ENCODE measurements at places on chromosomes 12 and 14.

- no peak for DNase-seq
Observed at GRCh38 chr12:59041241-59042121, 121.2 kb upstream of the LRIG3 start.

DNA sequence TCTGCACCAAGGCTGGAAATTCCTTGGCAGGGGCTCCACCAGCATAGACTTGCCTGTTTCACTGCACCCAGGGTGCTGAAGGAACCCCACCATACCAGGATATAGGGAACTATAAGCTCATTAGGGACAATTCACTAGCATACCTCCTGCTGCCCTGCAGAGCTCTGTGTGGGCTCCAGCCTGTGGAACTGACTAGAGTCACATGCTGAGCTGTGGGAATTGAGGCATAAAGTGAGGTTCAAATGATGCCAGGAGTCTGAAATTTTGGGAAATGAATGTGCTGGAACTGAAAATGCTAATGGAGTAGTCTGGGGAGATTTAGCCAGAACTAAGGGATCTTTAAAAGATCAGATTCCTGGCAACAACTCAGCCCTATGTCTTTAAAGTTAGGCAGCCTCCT is 7.3 kb upstream of the EMP1 start:
- DNase-seq: no peak

DNA sequence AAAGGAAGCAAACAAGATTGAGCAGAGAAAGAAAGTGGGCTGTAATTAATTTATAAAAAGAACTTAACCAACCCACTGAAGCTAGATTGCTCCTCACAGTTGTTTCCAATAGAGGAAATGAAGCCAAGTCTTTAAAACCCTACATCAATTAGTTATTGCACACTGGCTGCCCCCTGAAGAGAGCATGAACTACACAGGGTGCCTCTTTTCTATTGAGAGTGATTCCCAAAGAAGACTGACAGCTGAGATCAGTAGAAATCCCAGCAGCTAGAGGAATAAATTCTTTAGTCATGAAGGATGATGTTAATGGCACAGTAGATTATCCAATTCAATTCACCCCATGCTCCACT is 8.6 kb upstream of the USP15 start:
- DNase-seq: no peak

GRCh38 chr12:34311337-34311736 is 289.0 kb downstream of the ALG10 start:
- DNase-seq: no peak

GRCh38 chr12:44960856-44961255 is 84.7 kb upstream of the NELL2 start:
- DNase-seq: no peak

DNA sequence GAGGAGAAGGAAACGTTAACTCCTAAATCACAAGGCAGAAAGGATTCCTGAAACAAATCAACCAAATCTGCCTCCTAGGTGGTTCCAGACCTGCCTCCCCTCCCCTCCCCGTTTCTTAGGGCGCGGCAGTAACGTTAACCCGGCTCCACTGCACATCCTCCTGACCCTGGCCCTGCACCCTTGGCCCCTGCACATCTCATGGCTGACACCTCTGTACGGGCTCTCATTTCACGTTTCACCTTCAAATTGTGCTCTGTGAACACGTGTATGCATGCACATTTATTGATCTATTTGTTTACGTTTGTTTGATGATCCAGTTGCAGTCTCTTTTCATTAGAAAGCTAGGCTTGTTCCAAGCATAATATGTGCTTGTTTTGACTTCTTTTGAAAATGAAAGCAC is 358.1 kb downstream of the ADGRD1 start:
- DNase-seq: no peak

DNA sequence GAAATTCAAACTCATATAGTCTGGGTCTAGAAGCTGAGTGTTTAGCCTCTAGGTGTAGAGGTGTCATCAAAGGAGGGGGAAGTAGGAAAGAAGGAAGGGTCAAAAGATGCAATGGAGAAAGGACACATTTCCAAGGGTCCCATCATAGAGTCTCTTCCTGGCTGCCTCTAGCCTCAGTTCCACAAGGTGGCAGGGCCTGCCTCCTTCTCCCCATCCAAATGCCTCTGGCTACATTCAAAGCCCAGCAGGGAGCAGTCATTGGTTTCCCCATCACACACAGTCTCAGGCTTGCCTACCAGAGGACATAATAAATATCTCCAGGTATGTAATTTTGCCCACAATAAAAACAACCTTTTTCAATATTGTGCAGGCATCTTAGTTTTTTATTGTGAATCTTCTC is 2.1 kb upstream of the CCT2 start:
- DNase-seq: no peak

DNA sequence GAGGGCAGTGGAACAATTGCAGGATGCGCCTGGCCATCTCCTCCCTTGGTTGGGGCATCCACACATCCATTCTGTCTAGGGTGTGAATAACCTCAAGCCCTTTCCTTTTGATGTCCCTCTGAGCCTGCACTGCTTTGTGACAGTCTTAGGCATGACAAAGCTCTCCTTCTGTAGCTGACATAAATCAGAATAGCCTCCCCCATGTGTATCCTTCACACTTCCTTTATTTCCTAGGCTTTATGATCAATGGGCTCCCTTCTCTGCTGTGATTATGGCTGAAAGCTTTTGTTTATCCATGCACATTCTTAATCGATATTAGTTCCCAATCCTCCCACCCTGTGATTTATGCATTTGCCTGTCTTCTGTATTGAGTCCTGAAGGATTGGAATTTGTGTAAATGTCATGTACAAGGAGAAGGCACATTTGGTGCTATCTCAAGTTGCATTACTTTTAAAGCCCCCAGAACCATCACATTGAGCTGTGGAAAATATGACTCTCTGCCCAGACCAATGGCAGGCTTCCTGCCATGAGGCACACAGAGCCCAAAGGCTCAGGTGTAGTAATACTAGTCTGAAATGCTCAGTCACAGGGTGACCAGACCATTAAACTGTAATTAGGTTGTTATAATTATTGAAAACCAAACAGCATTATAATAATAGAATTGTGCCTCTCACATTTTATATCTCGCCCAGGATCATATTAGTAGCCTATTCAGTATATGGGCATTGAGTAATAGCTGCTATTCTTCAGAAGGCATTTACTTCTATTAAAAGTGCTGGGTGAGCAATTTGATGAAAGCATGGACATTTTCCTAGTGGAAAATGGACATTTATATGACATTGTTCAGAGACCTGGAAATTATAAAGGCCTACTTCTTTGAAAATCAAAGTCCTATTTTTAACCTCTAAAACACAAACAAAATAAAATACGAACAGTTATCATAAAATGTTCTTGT is 14.0 kb downstream of the EMP1 start:
- no peak for DNase-seq

DNA sequence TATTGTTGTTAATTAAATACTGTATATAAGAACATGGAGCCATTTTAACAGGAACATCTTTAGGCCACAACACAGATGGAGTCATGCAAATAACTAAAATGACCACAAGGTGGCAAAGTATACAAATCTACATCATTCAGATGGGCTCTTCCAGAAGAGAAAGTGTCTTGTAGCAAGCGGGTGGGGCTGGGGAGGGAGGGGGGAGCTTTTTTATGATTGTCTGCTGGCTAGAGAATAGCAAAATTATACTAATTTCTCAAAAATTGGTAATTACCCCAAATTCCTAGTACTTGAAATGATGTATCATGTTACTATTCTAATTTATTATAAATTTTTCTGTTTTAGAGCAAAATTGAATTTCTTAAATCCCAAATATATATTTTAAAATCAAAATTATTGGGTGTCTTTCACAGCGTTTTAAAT is 378.7 kb downstream of the PRKD1 start:
- peak; percentile 53 for DNase-seq

DNA sequence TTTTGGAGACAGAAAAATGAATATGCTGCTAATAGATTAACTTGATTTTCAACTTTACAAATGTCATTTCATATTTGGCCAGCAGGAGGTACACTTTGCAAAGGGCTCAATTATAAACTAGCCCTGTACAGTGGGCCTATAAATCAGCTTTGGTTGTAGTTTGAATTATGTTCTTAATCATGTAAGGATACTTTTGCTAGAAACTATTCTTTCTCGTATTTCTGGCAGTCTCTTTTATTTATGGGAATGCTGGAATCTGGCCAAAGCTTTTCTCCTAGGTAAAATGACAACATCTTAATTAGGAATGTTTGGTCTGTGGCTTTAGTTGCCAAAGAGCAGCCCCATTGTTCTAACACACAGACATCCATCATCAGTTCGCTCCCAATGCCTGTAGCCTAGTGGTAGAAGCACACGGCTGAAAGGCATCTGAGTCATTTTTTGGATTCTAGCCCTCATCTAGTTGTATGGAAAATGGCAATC is 1322.3 kb upstream of the SEL1L start:
- DNase-seq: peak; percentile 24

DNA sequence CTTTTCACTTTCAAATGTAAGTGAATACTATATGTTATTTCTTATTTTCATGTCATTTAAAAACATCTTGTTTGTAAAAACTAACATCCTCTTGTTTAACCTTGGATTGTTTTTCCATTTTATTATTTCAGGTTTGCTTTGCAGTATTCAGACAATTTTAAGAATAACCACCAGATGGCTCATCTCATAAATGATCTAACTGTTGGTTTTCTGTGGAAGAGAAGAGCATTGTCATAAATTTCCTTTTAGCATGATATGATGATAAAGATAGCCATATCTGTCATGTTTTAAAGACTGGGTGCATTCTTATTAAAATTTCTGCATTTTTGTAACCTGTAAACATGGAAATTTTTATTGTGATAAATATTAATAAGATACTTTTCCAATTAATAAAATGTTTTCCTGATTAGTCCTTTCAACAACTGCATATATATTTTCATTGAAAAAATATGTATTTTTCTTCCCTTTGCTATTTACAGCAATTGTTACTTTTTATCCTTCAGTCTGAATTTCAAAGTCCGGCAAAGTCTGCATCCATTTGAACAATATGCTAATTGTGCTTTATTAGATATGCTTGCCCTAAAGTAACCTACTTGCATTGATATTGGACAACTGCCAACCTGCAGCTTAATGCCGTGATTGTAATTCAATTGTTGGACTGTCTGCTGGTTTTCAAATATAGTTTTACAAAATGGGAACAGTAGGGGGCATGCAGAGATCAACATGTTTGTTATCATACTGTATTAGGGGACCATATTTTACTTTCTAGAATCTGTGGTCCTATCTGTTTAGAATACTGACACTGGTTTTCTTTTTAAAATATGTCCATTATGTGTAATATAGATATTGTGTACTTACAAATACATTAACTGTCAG is 163.4 kb downstream of the GARIN6 start:
- peak; percentile 87 for DNase-seq

DNA sequence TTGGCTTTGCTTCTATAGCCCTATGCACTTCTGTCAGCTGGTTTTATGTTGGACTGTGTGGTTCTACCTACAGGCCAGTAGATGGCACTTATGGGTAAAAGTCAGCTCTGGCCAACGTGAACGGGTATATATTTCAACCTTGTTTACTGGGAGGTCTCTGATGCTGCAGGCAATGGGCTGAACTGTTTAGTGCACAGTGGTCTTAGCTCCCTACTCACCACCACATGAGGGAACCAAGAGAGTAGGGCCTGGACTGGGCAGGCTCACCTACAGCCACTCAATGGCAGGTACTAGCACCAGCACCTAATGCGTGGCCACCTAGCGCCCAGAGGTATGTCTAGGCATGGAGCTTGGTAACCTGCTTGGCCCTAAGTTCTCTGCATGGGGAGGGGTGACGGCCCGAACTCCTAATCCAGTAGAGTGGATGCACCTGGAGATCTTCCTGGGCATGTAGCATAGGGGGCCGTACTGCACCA is 481.8 kb downstream of the TMEM117 start:
- DNase-seq: peak; percentile 10

- DNase-seq: no peak
Observed at GRCh38 chr12:106744600-106744999, 29.9 kb upstream of the RIC8B start.

DNA sequence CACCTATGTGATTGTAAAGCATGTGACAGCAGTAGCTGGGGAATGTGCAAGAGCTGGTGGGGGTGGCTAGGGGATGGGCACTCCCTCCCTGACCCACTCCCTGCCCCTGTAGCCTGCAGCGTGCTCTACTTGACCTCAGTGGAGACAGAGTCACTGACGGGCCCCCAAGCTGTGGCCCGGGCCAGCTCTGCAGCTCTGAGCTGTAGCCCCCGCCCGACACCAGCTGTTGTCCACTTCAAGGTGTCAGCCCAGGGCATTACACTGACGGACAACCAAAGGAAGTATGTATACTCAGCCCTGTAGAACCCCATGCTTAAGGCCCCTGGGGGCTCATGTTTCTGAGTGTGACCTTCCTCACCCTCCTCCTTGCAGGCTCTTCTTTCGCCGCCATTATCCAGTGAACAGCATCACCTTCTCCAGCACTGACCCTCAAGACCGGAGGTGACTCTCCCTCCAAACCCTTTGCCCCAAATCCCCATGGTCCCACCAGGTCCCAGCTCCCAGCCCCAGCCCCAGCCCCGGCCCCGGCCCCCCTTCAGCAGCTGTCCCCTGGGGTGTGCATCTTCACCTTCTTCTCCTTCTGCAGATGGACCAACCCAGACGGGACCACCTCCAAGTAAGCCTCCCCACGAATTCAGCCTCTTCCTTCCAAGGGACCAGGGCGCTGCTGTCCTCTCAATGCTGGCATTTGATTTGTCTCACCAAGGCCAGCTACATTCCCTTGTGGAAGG is 13.3 kb downstream of the TNS2 start:
- DNase-seq: no peak

GRCh38 chr14:39229222-39229543 is 4.5 kb upstream of the MIA2 start:
- DNase-seq: no peak

DNA sequence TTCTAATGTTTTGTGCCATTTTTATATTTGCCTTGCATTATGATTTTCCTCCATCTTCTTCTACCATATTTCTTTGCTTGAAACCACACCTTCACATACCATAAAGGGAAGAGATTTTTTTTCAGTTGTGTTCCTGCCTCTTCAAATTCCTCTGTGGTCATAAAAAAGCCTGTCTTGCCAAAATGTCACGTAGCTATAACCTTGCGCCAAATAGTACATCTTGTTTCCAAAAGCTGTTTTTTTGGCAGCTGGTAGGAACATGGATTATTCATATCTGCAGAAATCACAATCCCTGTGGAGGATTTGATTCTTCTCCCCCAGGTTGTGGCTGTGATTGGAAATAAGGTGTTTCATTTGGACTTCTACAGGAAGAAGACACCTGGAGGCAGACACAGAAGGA is 133.6 kb upstream of the SLC35F4 start:
- DNase-seq: no peak

GRCh38 chr14:61503167-61503801 is 181.9 kb downstream of the PRKCH start:
- no peak for DNase-seq

DNA sequence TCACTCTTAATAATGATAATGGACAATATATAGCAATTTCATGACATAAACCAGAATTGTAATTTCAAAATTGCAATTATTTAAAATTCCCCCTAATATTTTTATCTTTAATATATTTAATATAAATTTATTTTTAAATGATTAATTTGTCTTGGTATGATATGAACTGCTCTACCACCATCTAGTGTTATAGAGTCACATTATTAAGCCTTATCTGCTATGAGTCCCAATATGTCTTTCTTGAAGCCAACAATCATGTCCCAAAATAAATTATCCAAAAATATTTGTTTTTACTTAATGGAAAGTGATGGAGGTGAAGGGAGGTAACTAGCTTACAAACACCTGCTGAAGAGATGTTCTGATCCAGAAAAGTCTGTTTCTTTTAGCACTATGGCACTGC is 151.4 kb downstream of the KCNC2 start:
- no peak for DNase-seq
